ENCODE measurements at places on chromosomes 12 and 14.

- no peak for DNase-seq
Observed at GRCh38 chr14:100048786-100049185, 16.4 kb upstream of the EVL start.

- DNase-seq = peak; percentile 26
Observed at GRCh38 chr12:127162902-127163301, 1104.1 kb upstream of the TMEM132C start.

DNA sequence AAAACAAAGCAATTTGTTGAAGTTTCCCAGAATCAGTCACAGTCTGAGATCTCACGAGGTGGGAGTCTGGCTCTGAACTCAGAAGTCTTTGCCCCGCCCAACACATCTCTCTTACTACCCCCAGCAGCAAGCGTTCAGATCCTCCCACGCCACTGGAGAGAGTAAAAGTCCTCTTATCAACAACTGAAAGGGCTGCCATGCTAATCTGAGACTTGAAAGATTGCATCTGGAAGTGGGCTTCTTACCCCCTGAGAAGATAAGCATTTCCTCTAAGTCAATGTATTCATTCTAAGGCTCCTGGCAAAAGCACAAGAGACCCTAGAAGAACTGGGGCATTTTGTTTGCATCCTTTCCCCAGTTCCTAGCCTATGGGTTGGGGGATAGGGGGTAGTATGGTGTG lies 34.1 kb upstream of the STON2 start:
- DNase-seq = no peak

- no peak for DNase-seq
Observed at GRCh38 chr14:35374263-35374712, 30.3 kb downstream of the NFKBIA start.

GRCh38 chr12:113064395-113065125 lies 8.0 kb downstream of the DTX1 start:
- no peak for DNase-seq

DNA sequence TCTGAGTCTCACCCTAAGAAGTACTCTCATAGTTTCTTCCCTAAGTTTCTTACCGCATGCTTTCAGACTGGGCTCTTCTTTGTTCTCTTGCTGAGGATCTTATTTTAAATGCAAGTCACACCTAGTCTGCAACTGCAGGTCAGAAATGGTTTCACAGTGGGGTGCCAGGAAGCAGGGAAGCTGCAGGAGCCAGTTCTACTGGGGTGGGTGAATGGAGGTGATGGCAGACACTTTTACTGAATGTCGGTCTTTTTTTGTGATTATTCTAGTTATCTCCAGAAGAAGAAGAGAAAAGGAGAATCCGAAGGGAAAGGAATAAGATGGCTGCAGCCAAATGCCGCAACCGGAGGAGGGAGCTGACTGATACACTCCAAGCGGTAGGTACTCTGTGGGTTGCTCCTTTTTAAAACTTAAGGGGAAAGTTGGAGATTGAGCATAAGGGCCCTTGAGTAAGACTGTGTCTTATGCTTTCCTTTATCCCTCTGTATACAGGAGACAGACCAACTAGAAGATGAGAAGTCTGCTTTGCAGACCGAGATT lies 1.7 kb downstream of the FOS start:
- DNase-seq = no peak

- no peak for DNase-seq
Observed at GRCh38 chr12:74641694-74642093, 104.1 kb downstream of the ATXN7L3B start.
